RPMI7951 (cell line): ENCODE measurements at places on chromosomes 11 and 22. TPM values are rescaled to one million over a fixed set of nuclear protein-coding genes. Genes with fewer than 3 reads are reported as not detected.

- DNase-seq: no peak
These were observed 5.0 kb downstream of the EIF4G2 start for GRCh38 chr11:10803676-10804075.

GRCh38 chr11:66365711-66366619, 5.6 kb downstream of the SLC29A2 start:
- DNase-seq: peak; percentile 19

DNA sequence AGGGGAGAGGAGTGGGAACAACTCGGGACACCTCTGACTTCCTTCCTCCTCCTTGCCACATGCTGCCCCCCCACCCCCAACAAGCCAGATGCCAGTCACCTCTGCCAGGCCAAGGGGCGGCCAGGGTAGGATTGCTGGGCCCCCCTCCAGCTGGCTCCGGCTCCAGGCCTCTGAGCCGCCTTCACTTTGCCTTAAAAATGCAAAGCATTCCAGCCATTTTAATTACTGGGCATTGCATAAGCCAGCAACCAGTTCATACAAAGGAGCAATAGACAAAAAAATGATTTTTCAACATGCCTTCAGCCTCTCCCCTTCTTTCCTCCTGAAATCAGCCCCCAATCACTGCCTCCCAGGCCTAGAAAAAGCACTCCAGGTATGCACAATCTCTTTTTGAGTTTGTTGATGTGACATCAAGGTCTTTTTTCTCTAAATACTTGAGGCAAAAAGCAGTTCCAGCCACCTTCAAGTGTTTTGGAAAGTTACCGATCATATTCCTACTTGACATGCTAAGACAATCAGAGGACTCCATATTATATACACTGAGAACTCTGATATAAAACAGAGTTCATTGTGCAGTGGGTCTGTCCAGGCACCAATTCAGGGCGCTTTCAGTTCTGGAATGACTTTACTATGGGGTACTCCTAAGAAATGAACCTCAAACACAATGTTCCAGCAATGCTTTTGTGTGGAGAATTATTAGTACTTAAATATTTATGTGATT, 12.4 kb upstream of the TIMP3 start:
- no peak for DNase-seq

The FDXACB1 gene
- total RNA-seq: 4.7 and 6.0 TPM in 2 replicates

DNA sequence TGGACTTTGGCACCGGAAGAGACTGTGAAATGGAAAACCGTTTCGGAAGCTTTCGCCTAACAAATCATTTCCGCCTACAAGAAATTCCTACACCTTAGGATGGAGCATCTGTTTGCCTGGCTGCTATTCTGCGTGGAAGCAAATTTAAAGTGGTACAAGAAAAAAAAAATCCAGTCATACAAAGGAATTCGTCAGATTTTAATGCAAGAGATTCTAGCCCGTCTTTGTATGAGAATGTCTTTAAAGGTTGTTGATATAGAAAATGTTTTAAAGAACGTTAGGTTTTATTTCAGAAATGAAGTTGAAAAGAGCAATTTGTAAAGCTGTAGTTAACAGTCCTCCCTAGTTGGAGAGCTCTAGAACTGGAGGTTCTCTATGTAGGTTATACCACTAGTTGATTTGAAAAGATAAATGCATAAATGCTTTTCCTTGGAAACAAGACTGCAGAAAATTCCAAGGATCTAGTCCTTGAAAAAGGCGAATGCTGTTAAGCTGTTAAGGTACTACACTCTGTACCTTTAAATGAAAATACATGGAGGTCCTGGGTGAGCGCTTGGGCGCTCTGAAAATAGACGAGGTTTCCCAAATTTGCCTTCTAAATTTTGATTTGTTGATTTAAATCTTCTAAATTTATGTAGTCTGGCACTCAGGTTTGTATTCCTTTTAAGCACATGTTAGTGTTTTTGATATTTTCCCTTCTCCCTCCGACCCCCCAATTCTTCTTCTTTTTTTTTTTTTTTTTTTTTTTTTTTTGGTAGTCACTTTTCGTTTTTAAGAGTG, 2.4 kb downstream of the NCR3LG1 start:
- DNase-seq: no peak

- DNase-seq: no peak
These were observed 10.6 kb downstream of the SPTBN2 start for GRCh38 chr11:66718320-66718971.

The SYT13 gene
- 0.10 and 0.72 TPM in 2 replicates for total RNA-seq

DNA sequence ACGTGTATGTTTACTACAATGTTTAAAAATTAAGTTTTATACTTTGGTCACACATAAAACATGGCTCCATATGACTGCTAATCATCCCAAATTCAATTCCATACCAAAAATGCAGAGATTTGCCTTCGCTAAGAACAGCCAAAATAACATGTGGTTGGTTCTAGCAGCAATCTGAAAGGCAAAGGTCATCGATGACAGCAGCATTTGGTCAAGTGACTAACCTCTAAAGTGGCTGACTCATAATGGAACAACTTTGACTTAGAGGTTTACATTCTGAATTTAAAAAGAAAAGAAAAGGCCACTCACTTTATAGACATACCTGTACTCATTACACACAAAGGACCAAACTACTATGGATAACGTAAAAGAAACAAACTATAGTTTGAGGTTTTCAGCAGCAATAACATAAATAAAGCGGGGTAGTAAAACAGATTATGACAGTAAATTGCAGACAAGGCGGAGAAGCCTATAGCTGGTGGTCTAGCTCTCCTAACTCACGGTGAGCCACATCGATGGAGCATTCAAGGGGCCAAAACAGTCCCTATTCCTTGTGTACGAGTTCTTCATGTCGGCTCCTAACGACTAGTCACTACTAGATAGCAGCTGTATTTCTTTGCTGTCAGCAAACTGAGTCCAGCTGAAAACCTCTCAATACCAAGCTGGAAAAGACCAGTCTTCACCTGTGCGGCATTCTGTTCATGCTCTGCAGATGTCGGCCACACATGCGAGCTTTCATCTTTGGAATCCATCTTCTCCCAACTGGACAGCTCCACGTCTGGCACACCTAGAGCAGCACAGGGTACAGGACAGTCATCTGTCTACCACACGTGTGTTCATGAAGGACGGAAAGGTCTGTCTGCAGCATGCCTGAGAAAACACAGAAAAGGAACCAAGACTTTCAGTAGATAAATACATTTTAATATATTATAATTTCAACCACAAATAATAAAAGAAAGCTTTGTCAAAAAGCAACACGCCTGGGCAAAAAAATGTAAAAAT, 42.1 kb downstream of the PRDM10 start:
- DNase-seq: peak; percentile 87

The OR52I2 gene
- not detected in 2 replicates for total RNA-seq

- DNase-seq: no peak
These were observed 123.4 kb upstream of the CSNK2A3 start for GRCh38 chr11:11476499-11476898.

DNA sequence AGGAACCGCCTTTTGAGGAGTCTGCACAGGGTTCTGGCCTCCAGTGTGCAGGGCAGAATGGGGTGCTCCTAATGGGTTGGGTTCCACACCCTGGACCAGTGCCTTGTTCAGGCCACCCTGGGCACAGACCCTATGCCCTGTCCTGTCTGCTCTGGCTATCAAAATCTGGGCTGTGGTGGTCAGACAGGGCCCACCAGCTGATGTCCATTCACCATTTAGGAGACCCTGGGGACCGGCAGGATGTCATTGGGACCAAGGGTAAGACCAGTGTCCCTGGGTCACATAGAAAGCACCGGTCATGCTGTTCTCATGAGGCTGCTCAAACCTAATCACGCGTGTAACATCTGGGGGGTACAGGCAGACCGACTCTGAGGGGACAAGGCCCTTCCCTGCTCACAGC, 37.3 kb downstream of the PARVG start:
- DNase-seq: no peak

- DNase-seq: peak; percentile 89
These were observed 176.7 kb upstream of the NCAM1 start for GRCh38 chr11:112784323-112785073.

GRCh38 chr11:68665436-68665835, 18.9 kb upstream of the GAL start:
- no peak for DNase-seq

DNA sequence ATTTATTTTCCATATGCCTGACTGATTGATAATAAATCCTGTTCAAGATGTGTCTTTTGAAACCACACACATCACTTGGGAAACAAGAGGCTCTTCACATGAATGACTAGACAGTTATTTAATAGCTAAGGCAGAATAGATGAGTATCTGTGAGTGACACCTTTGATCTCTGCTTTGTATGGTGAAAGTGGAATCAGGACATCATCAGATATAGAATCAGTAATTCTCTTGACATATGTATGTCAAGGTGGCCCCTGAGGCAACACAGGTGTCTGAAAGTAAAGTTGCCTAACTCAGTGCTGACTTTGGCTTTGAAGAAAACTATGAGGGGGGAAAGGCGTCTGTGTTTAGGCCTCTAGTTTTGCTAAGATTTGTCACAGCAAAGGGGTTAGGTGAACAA, 11.5 kb upstream of the CASP4 start:
- no peak for DNase-seq

DNA sequence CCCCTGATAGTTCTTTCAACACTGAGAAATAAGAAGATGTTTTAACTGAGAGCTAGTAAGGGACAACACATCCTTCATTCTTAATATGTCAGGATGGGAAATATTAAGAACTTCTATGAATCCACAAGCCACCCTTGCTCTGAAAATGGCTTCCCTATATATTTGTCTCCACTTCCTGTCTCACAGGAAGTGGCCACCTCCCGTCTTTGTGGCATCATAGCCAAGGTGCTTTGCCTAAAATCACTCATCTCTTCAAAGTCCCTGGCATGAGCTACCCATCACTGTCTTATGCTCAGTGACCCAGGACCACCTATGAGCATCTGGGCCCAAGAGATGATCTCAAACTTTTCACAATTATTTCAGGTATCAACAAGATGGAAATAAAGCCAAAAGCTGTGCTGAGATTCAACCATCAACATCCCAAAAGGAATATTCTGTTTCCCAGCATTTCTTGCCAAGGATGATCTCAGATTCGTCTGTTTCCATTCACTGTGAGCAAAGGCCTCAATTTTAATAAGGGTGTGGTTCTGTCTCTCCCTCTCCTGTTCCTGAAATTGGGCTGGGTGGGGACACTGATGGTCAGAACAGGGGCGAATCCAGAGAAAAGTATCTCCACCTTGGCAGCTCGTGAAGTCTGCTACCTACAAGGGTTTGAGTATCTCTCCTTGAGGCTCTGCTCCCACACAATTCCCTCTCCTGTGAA, 493.9 kb downstream of the MN1 start:
- DNase-seq: no peak

The APOA4 gene
- not detected in 2 replicates for total RNA-seq

The OR8D4 gene
- total RNA-seq: not detected in 2 replicates

The PRG3 gene
- total RNA-seq: not detected in 2 replicates

- DNase-seq: no peak
These were observed 508 bp upstream of the FLI1 start for GRCh38 chr11:128693416-128693712.

- no peak for DNase-seq
These were observed 8.9 kb upstream of the TMEM9B start for GRCh38 chr11:8973121-8973520.

DNA sequence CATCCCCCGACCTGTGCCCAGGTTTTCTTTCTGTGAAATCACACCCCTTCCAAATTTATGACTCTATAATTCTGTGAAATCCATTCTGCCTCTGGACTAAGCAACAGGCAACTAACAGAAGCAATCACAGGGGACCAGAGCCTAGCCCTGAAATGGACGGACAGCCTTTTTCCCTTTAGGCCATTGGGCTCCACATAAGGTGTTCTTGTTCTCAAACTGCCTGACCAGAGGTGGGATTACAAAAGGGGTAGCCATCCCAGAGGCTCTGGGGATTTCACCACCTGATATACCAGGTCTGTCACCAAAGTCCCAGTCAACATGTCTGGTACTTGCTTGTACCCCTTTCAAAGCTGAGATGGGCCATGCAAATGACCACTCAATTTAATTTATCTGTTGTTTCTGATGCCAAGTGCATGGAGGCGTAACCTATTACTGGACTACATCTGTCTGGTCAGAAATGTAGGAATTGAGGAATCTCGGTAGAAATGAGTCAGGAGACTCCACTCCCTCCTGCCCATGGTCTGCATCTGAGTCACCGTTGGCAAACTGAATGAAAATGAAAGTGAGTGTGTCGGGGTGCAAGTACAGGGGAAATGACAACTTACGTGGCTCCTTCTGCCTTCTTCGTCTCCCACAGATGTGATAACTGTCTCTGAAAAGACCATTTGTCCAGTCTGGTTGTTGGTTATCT, 10.2 kb downstream of the DKK3 start:
- DNase-seq: peak; percentile 92

- peak; percentile 69 for DNase-seq
These were observed 274.9 kb upstream of the CADM1 start for GRCh38 chr11:115778928-115779650.
